Thyroid gland (tissue), 4 donors: ENCODE measurements at places on chromosomes 5 and 9. TPM values are rescaled to one million over a fixed set of nuclear protein-coding genes. Genes with fewer than 3 reads are reported as not detected.

DNA sequence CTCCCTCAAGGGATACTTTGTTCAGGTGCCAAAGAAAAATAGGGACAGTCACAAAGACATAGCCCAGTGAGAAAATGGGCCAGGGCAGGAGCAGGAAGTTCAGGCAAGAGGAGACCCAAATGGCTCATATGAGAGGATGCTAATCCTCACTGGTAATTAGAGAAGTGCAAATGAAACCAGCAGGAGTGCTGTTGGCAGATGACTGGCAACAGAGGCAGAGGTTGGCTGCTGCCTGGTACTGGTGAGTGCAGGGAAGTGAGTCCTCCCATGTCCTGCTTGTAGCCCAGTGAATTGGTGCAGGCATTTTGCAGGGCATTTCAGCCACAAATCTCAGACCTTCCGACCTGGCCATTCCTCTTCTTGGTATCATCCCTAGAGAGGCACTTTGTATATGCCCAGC, 23.5 kb downstream of the ODF2 start:
- no peak for DNase-seq

- DNase-seq, result no peak
Observed at GRCh38 chr9:92850898-92851297, 26.9 kb downstream of the ZNF484 start.

DNA sequence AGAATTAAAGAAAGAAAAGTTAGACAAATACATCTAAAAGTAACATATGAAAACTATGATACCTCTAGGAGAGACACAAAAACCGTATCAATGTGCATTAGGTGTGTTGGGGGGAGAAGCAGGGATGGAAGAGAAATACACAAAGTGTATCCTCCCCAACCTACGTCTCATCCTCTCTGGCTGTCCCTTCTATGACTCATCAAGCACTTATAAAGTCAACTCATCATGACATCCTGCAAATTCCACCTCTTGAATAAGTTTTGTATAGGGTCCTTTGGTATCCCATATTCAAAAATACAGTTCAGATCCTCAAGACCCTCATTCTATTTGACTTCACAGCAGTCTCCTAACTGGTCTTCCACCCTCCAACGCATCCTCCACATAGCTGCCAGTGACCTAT, 917.6 kb upstream of the DMAC1 start:
- no peak for DNase-seq

Gene CCL28
- total RNA-seq, result 21.5 TPM

DNA sequence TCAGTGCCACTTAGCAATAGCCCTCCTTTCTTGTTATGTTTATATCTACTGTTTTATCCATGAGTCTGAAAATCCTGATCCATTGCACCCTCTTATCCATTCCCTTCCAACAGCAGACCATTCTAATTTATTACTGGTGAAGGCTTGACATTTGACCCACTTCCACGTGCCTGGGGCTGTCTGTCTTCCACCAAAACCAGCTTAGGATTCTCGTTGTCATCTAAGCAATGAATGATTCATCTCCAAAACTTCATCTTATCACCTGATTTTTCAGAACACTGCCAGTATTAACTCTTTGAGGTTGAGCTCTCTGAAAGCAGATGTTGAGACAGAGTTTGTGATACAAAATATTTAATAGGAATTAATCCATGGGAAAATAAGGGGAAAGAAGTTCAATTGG, 277.8 kb upstream of the FBXL7 start:
- no peak for DNase-seq

Gene DMRT3
- total RNA-seq, result 5.5 TPM

Gene GAPT
- total RNA-seq, result 0.45 TPM

Gene C5orf52
- total RNA-seq, result not detected
